ENCODE measurements at places on chromosomes 12 and 14. TPM values are rescaled to one million over a fixed set of nuclear protein-coding genes. Genes with fewer than 3 reads are reported as not detected.

ZDHHC22 gene
- total RNA-seq, result 13.4 TPM

GDF3 gene
- not detected for total RNA-seq

- H3K27ac ChIP-seq, result no peak overlapping the region
- no peaks in the 10 kb centered on the region for H3K27me3 ChIP-seq
- no peaks in the 10 kb centered on the region for H3K36me3 ChIP-seq
- no peaks in the 10 kb centered on the region for H3K4me1 ChIP-seq
- H3K4me3 ChIP-seq, result no peak overlapping the region
Measured at GRCh38 chr14:65433646-65434045, 21.1 kb downstream of the FUT8 start.

DNA sequence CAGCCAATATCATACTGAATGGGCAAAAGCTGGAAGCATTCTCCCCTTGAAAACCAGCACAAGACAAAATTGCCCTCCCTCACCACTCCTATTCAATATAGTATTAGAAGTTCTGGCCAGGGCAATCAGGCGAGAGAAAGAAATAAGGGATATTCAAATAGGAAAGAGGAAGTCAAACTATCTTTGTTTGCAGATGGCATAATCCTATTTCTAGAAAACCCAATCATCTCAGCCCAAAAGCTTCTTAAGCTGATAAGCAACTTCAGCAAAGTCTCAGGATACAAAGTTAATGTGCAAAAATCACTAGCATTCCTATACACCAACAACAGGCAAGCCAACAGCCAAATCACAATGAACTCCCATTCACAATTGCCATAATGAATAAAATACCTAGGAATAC is 21.0 kb upstream of the ANP32D start:
- H3K27me3 ChIP-seq, result no peaks in the 10 kb centered on the region
- H3K36me3 ChIP-seq, result no peaks in the 10 kb centered on the region
- no peak overlapping the region for H3K4me3 ChIP-seq
- no peak for DNase-seq

- no peak for DNase-seq
- H3K4me1 ChIP-seq, result no peaks in the 10 kb centered on the region
- H3K27me3 ChIP-seq, result no peaks in the 10 kb centered on the region
- H3K27ac ChIP-seq, result no peak overlapping the region
Measured at GRCh38 chr12:126676434-126676833, 1590.5 kb upstream of the TMEM132C start.

DNA sequence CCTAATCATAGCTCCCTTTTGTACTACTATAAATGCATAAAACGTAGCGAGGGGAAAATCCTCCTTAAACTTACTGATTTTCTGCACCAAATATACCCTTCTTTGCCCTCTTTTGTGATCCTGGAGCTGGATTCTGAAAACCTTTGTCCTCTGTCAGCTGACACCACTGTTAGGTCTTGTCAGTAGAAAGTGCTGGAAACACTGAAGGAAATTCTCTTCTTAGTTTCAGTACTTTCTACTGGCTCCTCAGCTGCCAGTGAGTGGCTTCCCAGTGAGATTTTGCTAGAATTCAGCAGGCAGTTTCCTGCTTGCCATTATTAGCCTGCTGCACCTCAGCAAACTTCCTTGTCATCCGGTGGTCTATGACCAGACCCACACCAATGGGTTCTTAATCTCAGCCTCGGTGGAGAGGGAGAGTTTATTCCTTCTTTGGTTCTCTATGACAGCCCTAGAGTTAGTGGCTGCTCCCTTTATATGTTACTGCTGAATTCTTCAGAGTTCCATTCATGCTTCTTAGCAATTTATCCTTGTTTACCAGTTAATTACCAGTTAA is 476.2 kb downstream of the FSCB start:
- no peaks in the 10 kb centered on the region for H3K36me3 ChIP-seq
- no peak overlapping the region for H3K4me3 ChIP-seq
- H3K27me3 ChIP-seq, result no peaks in the 10 kb centered on the region
- no peaks in the 10 kb centered on the region for H3K4me1 ChIP-seq
- no peak for DNase-seq

GSC gene
- total RNA-seq, result 0.10 TPM

DNA sequence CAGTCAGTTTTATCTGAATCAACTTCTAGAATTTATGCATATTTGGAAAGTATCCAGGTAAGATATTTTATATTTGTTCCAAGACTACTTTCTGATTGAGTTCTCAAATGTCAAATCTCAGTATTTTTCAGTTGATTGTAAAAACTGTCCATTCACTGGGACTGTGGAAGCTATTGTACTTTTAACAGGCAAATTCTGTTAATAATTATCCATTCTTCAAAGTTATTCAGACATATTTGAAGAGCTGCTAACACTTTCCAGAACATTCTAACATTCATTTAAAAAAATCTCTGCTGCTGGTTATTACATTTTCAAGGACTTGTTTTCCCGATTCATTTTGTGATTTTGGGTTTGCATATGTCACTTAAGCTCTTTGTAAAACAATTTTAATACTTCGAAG is 59.7 kb downstream of the PIK3C2G start:
- H3K4me3 ChIP-seq, result no peak overlapping the region
- H3K27me3 ChIP-seq, result no peaks in the 10 kb centered on the region
- H3K4me1 ChIP-seq, result peaks cover 7% of the 10 kb centered on the region

CHGA gene
- not detected for total RNA-seq

GRCh38 chr14:43090380-43090779 is 1416.7 kb downstream of the FSCB start:
- H3K4me1 ChIP-seq, result no peaks in the 10 kb centered on the region
- DNase-seq, result no peak

DNA sequence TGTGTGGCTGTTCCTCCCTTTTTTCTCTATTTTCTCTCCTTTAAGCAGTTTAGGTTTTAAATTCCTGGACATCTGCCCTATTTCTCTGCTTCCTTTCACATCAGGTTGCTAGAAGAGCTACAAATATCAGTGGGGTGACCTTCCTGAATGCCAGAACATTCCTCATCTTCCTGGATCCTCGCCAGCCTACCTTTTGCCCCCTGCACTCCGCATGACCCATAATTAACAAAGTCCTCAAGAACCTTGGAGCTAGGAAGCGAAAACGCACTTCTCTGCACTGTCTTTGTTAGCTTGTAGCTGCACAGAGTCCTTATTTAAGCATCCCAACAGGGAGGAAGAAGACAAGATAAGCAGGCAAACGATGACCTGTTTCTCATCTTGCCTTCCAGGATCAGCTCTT is 30.5 kb downstream of the VDR start:
- H3K27ac ChIP-seq, result no peak overlapping the region
- DNase-seq, result no peak
- no peaks in the 10 kb centered on the region for H3K36me3 ChIP-seq
- no peaks in the 10 kb centered on the region for H3K4me1 ChIP-seq
- H3K27me3 ChIP-seq, result no peaks in the 10 kb centered on the region
- no peak overlapping the region for H3K4me3 ChIP-seq

PRPF40B gene
- total RNA-seq, result 4.9 TPM

- H3K4me3 ChIP-seq, result no peak overlapping the region
- H3K27ac ChIP-seq, result no peak overlapping the region
- DNase-seq, result no peak
- no peaks in the 10 kb centered on the region for H3K36me3 ChIP-seq
- no peaks in the 10 kb centered on the region for H3K27me3 ChIP-seq
Measured at GRCh38 chr12:39839072-39839471, 219.5 kb upstream of the ABCD2 start.

GRCh38 chr12:31278424-31278823 is 47.5 kb downstream of the SINHCAF start:
- no peak for DNase-seq
- no peak overlapping the region for H3K4me3 ChIP-seq
- peaks cover 20% of the 10 kb centered on the region for H3K36me3 ChIP-seq
- H3K4me1 ChIP-seq, result no peaks in the 10 kb centered on the region
- H3K27me3 ChIP-seq, result no peaks in the 10 kb centered on the region

LPAR5 gene
- not detected for total RNA-seq

GRCh38 chr14:79043194-79043889 is 873.2 kb downstream of the NRXN3 start:
- no peak overlapping the region for H3K27ac ChIP-seq
- no peaks in the 10 kb centered on the region for H3K4me1 ChIP-seq
- no peak overlapping the region for H3K4me3 ChIP-seq
- H3K36me3 ChIP-seq, result no peaks in the 10 kb centered on the region

DNA sequence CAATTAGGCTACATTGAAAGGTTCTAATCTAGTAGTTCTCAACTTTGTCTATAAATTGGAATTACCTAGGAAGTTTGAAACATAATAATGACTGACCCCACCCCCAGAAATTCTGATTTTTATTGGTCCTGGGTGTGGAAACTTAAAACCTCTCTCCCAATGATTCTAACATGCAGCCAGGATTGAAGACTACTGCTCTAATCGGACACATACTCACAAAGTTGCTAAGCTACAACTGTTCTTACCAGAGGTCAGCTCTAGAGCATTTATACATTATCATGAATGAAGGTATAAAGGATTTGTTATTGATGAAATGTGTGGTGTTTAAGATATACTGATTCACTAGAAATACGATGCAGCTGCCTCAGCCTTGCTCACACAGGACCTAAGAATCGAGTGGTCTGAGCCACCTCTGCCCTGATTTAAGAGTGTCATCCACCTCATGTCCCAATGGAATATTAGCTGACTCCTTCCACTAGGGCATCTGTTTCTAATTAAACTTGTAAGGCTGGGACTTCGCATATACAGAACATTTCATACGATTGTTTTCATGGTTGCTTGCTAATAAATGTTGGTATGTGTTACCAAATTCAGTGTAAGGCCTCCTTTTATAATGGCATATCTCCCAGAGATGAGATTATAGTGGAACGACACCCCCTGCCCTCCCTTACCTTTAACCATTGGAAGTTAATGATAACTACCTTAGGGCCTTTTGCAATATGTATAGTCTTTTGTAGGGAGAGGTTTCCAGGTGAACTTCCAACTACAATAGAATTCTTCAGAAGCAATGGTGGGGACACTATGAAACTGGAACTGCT is 410.8 kb upstream of the PDE3A start:
- H3K4me3 ChIP-seq, result no peak overlapping the region
- no peak for DNase-seq
- H3K36me3 ChIP-seq, result no peaks in the 10 kb centered on the region
- peak overlapping the region; percentile 17 for H3K27ac ChIP-seq
- H3K4me1 ChIP-seq, result peaks cover 12% of the 10 kb centered on the region
- H3K27me3 ChIP-seq, result no peaks in the 10 kb centered on the region

ACOT6 gene
- not detected for total RNA-seq

GRCh38 chr12:75130811-75131210 is 78.8 kb downstream of the KCNC2 start:
- peak overlapping the region; percentile 87 for H3K27ac ChIP-seq
- H3K4me1 ChIP-seq, result peaks cover 17% of the 10 kb centered on the region
- H3K36me3 ChIP-seq, result no peaks in the 10 kb centered on the region

DNA sequence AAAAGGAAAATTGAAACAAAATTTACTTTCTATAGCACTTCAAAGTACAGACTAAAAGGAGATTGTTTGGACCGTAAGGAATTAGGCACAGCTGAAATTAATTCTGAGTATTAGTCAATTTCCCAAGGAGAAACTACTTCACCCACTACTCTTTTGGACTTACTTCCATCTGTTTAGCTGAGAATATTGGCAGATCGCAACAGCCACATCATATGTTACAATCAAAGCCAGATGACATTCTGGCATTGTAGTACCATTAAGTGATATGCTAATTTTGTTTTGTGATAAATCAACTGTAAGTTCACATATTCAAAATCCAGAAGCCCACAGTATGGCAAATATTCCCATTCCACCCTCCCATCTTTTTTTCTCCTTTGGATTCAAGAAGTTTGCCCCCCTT is 47.1 kb upstream of the ANKS1B start:
- no peak overlapping the region for H3K27ac ChIP-seq
- peaks cover 6% of the 10 kb centered on the region for H3K36me3 ChIP-seq
- H3K4me3 ChIP-seq, result no peak overlapping the region
- H3K27me3 ChIP-seq, result no peaks in the 10 kb centered on the region
- H3K4me1 ChIP-seq, result no peaks in the 10 kb centered on the region

DNA sequence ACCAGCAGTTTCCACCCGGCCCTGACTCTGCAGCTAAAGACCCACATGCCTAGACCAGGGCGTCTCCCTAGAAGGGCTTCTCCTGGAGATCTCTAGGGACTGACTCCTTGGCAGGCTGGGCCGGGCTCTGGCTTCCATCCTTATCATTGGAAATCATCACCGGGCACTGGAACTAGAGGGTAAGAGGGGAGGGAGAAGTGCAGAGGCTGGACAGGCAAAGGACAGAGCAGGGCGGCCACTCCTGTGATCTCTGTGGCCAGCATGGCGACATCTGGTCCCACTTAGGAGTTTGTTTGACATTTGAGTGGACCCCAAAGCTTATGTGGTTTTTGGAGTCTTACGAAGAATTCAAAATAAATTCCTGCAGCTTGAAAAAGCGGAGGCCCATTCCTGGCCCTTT is 7.1 kb downstream of the LTBP2 start:
- no peaks in the 10 kb centered on the region for H3K27me3 ChIP-seq
- no peak overlapping the region for H3K4me3 ChIP-seq
- DNase-seq, result no peak
- peaks cover 34% of the 10 kb centered on the region for H3K4me1 ChIP-seq
- H3K36me3 ChIP-seq, result no peaks in the 10 kb centered on the region

SLC39A5 gene
- not detected for total RNA-seq

TAS2R7 gene
- not detected for total RNA-seq

- peak; percentile 1 for DNase-seq
- H3K4me3 ChIP-seq, result no peak overlapping the region
- peaks cover 74% of the 10 kb centered on the region for H3K36me3 ChIP-seq
- H3K27me3 ChIP-seq, result no peaks in the 10 kb centered on the region
- no peak overlapping the region for H3K27ac ChIP-seq
Measured at GRCh38 chr14:101020834-101021370, 117.4 kb upstream of the RTL1 start.

MYF6 gene
- not detected for total RNA-seq

PARP2 gene
- 44.4 TPM for total RNA-seq

GRCh38 chr12:124434354-124434753 is 133.1 kb downstream of the NCOR2 start:
- H3K27me3 ChIP-seq, result no peaks in the 10 kb centered on the region
- peaks cover 37% of the 10 kb centered on the region for H3K4me1 ChIP-seq
- H3K36me3 ChIP-seq, result peaks cover 29% of the 10 kb centered on the region
- H3K27ac ChIP-seq, result no peak overlapping the region
- DNase-seq, result no peak

DNA sequence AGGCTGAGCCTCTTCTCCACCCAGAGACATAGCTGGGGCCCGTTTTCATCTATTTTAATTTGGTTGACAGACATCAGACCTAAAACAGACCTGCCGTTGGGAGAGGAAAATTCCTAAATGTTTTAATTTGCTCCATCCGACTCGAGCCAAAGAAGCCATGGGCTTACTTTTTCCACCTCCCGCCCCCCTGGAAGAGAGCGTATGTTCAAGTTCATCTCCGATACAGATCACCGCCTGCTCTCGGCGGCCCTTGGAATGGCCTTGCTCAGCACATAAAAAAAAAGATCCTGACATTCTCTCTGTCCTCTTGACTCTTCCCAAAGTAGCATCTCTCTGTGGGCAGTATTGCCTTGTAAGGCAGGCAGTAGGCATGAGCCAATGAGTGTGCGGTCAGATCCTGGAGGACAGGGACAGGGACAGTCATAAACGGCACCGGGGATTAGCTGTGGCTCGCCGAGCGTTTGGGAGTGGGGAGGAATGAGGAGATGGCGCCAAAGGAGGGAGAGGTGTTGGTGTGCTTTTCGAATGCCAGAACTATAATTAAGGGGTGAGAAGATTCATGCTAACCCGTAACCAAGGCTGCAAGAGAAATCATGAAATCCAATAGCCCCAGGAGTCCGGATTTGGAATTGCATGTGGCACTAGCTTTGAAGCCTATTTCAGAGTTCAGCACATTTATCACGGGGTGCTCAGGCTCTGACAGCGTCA is 47.9 kb upstream of the MEG3 start:
- no peaks in the 10 kb centered on the region for H3K36me3 ChIP-seq
- H3K4me1 ChIP-seq, result peaks cover 22% of the 10 kb centered on the region
- peak; percentile 66 for DNase-seq
- H3K4me3 ChIP-seq, result peak overlapping the region; percentile 13

GRCh38 chr14:46325157-46325556 is 326.4 kb downstream of the RPL10L start:
- no peak overlapping the region for H3K4me3 ChIP-seq
- H3K27ac ChIP-seq, result no peak overlapping the region
- H3K36me3 ChIP-seq, result no peaks in the 10 kb centered on the region

All from SJCRH30 (cell line).